Ecto neural progenitor cell (in vitro differentiated cells): ENCODE measurements at places on chromosomes 12 and 14.
A peak's percentile ranks its signal among the peaks of the same experiment; 100 is the strongest.

- no peak for DNase-seq
Observed at GRCh38 chr14:29290441-29290840, 523.9 kb downstream of the FOXG1 start.

- DNase-seq = peak; percentile 67
Observed at GRCh38 chr12:119036878-119037825, 55.8 kb downstream of the SRRM4 start.

- no peak for DNase-seq
Observed at GRCh38 chr14:72946491-72946890, 20.2 kb downstream of the DCAF4 start.

DNA sequence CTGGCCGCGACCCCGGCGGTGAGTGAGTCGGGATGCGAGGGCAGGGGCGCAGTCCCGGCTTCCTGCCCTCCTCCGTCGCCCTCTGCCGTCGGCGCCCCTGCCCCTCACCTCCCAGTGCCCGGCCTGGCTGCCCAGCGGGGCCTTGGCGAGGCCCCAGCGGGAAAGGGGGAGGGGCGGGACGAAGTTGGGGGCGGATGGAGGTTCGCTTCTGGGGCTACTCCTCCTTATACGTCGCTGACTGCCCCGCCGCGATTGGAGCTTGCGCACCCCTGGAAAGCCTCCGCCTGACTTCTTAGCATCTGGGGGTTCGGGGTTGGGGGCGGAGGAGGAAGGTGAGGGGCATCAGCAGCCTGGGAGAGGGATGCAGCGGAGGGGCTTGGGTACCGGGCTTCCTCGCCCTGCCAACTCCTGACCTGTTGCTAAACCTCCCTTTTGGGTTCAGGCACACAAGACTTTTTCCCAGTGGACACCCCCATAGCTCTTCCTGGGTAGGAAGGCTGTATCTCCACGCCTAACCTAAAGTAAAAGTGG, 406 bp downstream of the TMEM263 start:
- no peak for DNase-seq

DNA sequence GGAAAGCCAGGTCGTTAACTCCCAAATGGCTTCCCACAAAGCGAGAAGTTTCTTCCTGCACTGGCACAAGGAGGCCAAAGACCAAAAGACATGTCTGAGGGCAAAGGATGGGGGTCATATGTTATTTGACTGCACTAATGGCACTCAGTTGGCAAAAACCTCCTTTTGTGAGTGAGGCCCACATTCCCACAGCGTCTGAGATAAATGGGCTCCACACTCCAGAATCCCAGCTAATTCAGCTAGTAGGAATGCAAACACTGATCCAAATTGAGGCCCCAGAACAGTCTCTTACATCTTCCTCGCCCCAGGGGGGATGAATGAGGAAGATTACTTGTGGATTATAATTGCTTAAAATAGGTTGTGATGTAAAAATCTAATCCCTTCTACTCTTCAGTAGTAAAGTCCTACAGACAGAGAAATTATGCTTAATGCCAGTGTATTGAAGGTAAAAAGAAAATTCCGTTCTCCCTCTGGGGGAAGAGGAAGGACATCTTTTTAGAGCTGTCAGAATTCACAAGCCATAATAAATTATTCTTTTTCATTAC, 86.4 kb upstream of the PIWIL1 start:
- no peak for DNase-seq

DNA sequence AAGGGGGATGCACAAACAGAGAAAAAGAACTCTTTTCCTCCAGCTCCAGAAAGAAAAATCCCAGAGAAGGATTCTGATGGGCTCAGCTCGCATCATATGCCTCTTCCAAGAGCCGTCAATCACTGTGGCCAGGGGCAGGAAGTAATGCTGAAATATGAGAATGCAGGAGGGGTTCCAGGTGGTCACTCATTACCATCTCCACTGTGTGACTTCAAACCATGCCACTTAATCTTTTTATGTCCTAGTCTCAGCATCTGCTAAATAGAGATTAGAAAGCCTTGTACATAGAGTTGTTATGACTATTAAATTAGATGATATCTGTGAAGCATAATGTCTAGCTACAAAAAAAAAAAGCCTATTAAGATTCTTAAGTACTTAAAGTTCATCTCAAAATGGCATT, 65.6 kb upstream of the FICD start:
- DNase-seq = no peak

DNA sequence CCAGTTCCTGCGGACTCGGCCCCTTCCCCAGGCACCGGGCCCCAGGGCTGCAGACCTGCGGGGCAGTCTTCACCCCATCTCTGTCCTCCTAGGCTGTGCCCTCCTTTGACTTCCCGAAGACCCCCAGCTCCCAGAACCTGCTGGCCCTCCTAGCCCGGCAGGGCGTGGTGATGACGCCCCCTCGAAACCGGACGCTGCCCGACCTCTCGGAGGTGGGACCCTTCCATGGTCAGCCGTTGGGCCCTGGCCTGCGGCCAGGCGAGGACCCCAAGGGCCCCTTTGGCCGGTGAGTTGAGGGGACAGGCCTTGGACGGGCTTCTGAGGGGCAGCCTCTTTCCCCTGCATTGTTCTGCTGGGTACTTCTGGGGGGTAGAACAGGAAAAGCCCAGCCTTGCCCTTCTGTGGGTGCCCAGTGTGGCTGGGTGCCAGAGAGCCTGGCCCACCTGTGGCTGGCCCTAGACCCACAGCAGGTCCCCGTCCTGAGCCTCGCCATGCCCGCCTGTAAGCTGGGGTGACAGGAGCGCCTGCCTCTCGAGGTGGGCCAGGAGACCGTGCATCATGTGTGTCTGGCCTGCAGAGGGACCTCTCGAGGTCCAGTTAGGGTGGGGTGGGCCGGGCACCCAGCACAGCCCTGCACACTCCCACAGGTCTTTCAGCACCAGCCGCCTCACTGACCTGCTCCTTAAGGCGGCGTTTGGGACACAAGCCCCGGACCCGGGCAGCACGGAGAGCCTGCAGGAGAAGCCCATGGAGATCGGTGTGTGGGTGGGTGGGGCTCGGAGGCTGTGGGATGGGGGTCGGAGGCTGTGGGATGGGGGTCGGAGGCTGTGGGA, 12.6 kb upstream of the PUS1 start:
- DNase-seq = no peak

GRCh38 chr14:104477666-104478380, 101.7 kb upstream of the C14orf180 start:
- no peak for DNase-seq

- no peak for DNase-seq
Observed at GRCh38 chr12:124289634-124290600, 5.0 kb upstream of the RFLNA start.

- DNase-seq = no peak
Observed at GRCh38 chr12:42217656-42218055, 20.4 kb downstream of the YAF2 start.

DNA sequence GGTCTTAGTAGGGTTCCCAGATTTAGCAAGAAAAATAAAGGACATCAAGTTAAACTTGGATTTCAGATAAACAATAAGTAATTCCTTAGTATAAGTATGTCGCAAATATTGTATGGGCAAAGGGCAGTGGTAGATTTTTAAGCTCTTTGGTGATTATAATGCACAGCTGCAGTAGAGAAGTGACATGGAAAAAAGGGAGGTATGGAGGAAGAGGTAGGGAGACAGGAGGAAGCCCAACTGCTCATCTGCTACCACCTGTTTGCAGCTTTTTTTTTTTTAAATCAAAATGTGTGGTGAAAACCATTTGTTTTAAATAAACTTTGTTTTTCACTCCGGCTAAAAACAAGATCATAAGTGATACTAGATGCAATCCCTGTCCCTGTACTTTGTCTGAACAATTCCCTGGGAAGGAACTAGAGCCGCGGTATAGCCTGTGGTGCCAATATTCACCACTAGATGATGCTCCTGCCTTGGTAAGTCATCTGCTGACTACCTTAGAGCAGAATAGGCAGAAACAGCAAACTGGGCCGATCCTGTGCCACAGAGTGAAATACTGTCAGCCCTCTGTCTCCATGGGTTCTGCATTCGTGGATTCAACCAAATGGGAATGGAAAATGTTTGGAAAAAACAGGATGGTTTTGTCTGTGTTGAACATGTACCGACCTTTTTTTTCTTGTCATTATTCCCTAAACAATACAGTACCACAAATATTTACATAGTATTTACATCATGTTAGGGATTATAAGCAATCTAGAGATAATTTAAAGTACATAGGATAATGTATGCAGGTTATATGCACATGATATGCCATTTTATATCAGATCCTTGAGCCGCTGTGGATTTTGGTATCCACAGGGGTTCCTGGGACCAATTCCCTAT, 62.4 kb upstream of the PLBD1 start:
- peak; percentile 81 for DNase-seq

DNA sequence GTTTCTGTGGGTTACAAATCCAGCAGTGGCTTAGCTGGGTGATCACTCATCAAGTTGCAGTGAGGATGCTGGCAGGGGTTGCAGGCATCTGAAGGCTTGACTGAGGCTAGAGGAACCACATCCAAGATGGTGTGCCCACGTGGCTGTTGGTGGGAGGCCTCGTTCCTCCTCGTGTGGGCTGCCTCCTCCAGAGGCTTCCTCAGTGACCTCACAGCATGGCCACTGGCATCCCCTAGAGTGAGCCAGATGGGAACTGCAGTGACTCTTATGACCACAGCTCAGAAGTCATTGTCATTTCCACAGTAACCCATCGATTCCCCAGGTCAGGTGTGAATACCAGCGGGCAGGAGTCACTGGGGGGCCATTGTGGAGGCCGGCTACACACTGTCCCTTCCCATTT, 17.8 kb downstream of the AACS start:
- DNase-seq = no peak

DNA sequence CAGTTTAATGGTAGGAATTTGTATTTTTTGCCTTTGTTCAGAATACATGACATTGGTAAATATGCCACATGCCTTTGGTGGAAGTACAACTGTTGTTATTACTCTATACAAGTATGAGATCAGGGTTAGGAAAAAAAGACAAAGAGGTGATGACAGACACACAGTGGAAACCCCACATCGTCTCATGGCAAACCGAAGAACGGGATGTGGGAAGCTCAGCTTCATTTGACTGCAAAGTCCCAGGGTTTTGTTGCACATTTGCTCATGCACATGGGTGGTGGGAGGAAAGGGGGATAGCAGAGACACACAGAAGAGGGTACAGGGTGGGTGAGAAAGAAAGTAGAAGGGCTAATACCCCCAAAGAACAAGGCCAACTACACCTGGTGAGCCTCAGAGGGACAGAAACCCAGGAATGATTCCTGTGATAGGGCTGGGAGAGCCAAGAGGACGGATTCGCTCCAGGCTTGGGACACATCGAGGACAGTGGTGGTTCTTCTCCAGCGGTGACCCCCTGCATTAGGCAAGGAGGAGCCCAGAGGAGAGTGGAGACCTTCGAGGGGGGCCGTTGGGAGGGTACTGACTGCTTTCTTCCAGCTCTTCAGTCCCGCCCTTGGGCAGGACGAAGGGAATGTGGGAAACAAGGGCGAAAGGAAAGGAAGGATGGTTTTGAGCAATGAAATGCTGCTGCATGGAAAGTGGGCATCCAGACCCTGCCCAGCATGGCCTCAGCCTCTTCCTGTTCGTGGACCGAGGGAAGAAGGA, 8.1 kb downstream of the VAMP1 start:
- no peak for DNase-seq

GRCh38 chr14:60482743-60483142, 3.1 kb downstream of the C14orf39 start:
- DNase-seq = no peak

DNA sequence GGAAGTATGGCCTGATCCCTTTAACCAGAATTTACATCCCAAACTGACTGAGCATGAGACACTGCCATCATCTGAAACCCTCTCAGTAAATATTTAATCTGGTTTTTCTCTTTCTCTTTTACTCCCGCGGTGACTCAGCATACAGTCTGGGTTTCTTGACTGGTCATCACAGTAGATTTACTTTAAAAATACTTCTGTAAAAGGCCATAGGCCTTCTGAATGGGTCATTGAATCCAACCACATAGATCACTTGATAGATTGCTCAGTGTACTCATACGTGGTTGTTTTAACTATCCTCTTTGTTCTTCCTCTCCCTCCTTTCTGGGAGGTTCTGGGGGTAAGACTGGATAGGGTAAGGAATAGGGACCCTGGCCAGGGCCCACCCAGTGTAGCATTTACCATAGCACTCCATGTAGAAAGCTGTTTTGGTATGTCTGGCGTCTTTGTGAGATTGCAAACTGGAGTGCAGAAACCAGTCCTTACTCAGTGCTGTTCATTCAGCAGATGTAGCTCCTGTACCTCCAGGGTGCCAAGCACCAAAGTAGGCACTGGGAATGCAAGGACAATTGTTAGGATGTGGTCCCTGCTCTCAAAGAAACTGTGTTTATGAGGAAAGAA, 165.7 kb downstream of the SRGAP1 start:
- no peak for DNase-seq

DNA sequence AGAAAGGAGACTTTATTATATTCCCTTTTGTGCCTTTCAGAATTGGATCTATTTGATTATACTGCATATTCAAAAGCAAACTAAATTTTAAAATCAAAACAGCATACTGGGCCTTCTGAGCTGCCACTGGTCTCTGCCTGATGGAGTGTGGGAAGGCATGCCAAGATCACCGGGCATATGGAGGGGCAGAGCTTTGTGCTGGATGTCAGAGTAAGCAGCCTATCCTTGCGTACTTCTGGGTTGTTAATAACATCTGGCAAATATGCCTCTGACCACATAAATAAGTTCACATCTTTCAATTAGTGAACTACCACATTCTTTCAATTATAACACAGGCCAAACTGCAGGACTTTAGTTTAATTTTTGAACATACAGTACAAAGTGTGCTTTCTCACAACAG, 18.3 kb downstream of the MLH3 start:
- DNase-seq = no peak

DNA sequence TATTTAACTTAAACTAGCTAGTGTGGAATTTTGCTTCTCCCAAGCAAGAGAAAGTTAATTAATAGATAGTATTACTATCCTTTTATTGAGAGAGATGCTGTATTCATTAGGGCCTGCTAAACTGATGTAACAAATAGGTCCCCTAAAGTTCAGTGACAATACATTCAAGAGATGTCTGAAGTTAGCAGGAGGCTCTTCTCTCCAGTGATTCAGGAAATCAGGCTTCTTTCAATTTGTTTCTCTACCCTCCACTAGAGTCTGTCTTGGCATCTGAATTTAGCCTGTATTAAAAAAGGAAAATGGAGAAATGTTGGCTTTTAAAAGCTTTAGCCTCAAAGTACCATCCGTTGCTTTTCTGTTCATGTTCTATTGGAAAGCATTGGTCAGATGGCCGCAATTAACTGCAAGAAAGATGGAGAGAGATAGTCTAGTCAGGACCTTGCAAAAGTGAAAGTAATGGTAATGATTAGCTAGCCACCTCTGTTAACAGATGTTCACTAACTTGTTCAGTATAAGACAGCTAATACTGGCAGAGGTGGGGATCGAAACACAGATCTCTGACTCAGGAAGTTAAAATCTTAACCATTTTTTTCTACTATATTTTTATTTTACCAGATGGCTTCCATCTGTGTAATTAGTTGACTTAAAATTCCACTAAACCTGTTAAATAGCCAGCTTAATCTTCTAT, 786.8 kb downstream of the TMTC2 start:
- DNase-seq = no peak

DNA sequence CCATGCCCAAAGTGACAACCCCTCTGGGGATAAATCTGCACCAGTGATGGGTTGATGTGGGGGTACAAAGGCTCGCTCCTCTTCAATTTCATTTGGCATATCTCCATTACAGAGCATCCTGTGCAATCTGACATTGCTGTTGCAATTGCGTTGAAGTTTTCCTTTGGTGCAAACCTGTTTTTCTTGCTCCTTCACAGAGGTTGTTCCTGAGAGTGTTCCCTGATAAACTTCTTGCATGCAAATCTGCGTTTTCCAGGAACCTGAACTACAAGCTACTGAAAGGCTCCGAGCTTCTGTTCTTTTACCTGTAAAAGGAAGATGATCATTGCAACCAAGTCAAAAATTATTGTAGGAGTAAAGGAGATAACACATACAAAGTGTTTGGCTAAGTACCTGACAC, 26.1 kb downstream of the SERPINA11 start:
- DNase-seq = peak; percentile 20
